ENCODE measurements at places on chromosomes 3 and 15.
A peak's percentile ranks its signal among the peaks of the same experiment; 100 is the strongest.

- DNase-seq = no peak
Measured at GRCh38 chr3:72169561-72170472, 384.9 kb upstream of the PROK2 start.

DNA sequence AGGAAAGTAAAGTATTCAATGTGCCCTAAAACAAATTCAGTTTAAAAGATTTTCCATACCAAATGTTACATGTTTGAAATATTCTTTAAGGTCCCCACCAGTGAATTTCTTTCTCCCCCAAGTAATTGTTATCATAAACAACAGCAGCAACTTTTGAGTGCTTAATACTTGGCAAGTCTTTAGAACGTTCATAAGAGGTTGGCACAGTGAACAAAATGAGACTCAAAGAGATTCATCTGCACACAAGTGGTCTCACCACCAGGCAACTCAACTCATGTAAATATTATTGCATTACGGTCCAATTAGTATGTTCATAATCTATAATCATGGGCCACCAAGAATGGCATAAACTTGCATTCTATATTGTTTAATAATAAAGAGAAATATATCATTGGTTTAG, 98.7 kb downstream of the TBL1XR1 start:
- DNase-seq = no peak

- no peak for DNase-seq
Measured at GRCh38 chr15:57251941-57252340, 124.4 kb upstream of the CGNL1 start.

DNA sequence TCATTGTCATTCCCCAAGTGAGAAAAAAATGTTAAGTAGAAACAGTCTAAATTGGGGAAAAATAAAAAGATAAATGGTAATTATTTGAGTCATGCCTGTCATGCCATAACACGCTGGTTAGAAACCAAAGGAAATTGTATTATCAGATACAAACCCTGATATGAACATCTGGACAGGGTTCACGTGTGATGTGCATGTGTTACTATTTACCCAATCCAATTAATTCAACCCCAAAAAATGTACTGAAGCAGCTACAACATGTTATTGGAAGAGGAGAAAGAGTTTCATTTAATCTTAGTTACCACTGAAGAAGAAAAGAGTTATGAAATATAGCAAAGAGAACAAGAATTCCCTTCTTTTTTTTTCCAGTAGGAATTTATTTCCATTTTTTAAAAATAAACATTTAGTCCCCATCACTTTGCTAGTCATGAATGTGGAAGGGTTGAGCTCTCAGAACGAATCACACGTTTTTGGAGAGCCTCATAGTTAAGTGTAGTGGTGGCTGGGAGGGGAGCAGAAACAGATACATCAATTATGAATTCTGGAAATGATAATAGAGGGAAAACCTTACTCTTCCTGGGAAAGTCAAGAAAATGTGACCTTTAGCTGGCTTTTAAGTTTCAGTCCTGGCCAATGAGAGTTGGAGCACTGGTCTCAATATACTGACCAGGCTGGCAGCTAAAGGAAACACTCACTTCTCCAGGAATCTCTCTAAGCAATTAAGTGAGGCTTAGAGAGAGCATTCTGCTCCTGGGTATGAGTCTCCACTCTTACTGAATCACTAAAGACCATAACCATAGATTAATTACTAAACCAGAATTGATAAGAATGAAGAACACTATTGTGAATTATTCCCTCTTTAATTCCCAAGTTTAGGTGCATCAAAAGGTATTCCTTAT, 796.5 kb downstream of the GRM7 start:
- DNase-seq = no peak

- no peak for DNase-seq
Measured at GRCh38 chr3:52724511-52724910, 18.6 kb downstream of the SPCS1 start.

GRCh38 chr3:29072611-29073010, 208.3 kb upstream of the RBMS3 start:
- DNase-seq = no peak

DNA sequence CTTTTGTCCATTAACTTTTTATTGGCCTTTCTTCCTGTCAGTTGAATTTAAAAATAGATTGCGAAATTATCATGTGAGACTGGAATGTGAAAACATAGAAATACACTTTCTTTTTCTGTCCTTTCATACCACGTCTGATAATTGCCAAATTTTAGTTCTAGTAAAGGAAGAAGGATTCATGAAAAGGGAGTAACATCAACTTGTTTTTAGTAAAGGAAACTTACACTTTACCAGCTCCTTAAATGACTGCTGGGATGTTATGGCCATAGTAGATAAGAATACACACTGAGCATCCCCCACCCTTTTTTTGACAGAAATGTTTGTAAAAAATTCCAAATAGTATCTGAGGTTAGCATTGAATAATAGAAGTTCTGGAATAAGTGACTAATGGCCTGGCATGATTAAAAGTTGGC, 137.9 kb downstream of the NEO1 start:
- no peak for DNase-seq

DNA sequence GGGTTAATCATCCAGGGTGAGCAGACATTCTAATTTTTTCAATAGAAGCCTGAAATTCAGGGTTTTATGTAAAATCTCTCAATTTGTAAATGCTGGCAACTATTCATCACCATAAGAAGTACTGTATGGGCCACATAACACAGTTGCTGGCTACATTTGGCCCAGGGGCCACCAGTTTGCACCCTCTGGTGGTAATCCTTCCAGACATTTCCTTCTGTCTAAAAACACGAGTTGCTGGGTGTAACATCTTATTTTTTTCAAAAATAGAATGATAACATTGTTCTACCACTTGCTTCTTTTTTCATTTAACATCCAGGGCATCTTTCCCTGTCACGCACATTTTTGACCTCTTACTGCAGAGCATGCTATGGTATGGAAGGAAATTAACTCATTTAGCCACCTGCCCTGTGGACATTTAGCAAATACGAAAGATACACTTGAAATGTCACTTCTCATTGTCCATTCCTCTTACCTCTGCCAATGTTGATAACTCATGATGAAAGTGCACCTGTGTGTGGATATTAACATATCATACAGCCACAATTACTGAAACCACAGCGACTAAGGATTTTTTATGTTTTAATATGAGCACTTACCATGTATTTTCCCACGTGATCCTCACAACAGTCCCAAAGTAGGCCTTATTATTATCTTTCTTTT, 117.5 kb upstream of the ARHGEF3 start:
- no peak for DNase-seq

DNA sequence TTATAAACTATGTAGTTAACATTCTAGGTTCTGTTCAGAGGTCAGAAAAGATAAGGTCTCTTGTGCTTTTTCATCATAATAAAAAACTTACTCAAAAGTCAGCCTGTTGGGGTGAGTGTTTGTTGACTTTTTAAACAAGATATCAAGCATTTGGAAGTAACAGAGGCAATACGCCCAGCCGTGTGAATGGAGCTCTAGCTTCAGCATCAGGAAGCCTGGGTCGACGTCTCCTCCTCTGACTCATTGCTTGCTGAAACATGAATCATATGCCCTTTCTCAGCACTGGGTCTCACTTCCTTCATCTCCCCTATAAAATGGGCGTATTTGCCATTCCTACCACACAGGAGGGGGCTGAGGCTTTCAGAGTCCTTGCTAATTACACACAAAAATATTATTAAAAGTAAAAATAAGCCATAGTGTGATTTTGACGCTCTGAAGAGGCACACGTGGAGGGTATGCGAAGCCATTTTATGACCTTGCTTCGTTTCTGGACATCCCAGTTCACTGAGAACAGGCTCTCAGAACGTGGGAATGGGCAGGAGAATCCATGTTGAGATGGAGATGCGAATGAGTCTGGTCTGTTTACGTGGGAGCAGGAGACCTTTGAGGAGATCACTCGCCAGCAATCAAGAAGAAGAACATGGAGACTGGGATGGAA, 220.8 kb upstream of the TPRG1 start:
- DNase-seq = peak; percentile 47

- DNase-seq = no peak
Measured at GRCh38 chr3:183369117-183369516, 59.3 kb downstream of the MCF2L2 start.

DNA sequence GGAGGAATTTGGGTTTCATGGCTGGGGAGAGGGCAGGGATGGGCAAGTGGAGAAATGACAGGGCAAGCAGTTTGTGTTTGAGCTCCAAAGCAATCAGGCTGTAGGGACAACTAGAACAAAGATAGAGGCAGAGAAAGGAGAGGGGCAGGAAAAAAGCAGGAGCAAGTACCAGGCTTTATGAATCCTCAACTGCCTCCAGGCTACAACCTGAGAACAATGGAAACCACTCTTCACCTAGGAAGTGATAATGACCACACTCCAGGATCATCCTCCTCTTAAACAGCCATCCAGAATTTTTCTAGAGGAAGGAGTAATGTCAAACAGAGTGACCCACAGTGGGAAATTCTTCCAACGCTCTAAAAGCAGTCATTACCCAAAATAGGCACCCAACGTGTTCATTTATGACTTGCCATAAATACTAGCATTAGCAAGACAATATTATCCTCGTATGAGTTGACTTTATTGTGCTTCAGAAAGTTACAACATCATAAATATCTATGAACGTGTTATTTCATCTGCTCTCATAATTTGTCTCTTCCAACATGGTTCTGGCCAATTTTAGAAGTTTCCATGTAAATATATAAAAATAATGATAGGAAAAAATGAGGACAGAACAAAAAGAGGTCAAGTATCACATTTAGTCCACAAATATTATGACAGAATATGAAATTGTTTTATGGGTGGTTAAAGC, 50.5 kb downstream of the TNFAIP8L3 start:
- DNase-seq = no peak

DNA sequence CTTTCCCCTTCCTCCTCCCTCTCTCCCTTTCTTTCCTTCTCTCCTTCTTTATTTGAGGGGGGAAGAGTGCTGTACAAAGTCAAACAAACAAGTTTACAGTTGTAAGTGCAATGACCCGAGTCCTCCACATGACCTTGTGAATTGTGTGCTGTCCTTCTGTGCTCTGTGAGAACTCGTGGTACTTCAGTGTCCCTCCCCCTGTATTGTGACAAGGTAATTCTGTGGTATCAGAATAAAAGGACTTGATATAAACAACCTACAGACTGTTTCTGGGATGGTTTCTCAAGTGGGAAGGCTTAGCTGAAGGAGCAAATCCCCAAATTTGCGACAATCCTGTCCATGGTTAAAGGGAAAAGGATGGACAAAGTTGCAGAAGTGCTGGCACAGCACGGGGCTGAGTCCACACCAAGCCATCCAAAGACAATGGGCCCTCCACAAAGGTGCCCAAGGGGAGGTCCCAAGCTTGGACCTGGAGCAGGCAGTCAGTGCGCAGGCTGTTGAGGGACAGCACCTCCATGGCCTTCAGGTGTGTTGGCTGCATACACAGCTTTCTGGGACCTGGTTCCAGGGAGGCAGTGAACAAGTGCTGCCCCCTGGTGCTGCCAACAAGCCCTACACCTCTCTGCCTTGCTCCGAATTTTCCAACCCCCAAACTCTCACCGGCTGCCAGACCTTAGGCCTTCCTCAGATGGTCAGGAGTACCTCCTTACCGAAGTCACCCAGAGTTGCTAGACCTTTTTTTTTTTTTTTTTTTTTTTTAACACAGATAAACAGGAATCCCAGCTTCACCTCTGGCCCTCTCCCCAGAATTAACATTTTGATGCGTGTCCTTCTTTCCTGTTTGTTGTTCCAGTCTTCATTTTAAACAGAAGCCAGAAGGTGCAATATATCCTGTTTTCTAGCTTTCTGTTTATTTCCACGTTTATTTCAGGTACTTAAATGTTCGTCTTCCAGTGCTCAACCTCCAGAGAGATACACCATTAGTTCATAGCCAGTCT, 2.6 kb upstream of the APEH start:
- DNase-seq = no peak

DNA sequence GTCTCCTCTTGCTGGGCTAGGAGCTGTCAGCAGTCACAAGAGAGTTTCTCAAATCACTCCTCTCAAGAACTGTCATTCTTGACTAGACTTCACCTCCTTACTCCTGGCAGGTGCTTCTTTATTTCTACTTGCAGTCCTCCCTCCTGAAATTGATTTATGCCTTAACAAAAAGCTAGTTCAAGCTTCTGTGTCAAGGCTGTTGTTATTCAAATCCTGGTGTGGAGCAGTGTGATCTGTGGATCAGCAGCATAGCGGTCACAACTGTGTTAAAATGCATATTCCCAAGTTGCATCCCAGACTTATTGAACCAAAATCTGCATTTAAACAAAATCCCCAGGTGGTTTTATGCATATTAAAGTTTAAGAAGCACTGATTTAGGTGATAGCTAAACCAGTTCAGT, 120.7 kb upstream of the MRPL3 start:
- DNase-seq = no peak

Data from stimulated activated CD4-positive, alpha-beta T cell treated with anti-CD3 and anti-CD28 coated beads, Interleukin-12 subunit alpha, Interleukin-12 subunit beta, amount 100 ng/mL, for 24 hours (primary cell).